ENCODE measurements at places on chromosomes 11 and 22.

DNA sequence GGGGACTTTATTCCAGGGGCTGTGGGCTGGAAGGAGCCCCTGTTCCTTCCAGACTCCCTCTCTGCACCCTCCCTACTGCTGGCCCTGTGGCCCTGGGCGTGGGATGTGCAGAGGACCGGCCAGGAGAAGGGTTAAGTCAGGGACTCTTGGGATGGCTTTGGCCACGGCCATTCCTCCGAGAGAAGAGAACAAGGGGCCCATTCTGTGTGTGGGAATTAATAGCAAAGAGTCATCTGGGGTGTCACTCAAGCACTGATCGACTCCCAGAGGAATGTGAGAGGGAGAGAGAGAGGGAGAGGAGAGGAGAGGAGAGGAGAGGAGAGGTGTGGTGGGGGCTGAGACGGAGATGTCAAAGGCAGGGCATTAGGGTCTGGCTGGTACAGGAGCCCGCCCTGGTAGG lies 14.2 kb upstream of the SOX10 start:
- no peak for DNase-seq

GRCh38 chr11:44946263-44946662 lies 4.4 kb downstream of the TP53I11 start:
- DNase-seq, result peak; percentile 73

DNA sequence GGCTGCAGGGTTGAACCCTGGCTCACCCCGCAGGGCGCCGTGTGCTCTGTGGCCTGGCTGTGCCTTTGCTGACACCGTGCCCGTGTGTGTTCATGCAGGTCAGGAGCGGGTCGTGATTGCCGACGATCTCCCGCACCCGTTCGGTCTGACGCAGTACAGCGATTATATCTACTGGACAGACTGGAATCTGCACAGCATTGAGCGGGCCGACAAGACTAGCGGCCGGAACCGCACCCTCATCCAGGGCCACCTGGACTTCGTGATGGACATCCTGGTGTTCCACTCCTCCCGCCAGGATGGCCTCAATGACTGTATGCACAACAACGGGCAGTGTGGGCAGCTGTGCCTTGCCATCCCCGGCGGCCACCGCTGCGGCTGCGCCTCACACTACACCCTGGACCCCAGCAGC lies 47.0 kb upstream of the PPP6R3 start:
- DNase-seq, result no peak

- no peak for DNase-seq
Measured at GRCh38 chr22:39103431-39103830, 6.4 kb downstream of the APOBEC3H start.

DNA sequence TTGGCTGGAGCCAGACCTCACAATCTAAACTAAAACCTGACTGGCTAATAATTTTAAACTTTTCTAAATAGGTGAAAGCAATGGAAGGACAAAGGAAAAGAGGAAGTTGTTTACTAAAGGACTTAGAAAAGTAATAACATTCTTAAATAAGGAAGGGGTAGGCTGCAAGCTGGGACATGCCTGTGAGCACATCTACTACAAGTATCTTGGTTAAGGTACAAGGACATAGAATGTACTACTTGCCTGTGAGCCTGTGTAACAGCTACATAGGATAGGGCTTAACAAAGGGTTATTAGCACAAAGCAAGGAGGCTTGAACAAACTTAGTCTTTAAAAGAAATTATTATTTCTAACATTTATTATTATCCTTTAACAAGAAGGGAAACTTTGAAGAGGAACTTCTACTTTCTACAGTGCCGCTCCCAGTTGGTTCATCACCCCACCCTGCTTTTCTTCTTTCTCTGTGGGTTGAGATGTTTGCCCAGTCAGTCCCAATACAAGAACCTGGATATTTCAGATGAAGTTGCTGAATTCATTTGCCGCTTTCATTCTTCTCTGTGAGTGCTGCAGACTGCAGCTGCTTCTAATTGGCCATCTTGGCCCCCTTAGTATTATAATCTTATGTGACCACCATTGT lies 87.5 kb downstream of the PRMT3 start:
- no peak for DNase-seq
